Erythroblast (primary cell): ENCODE measurements at places on chromosomes 16 and 17.
A peak's percentile ranks its signal among the peaks of the same experiment; 100 is the strongest.

DNA sequence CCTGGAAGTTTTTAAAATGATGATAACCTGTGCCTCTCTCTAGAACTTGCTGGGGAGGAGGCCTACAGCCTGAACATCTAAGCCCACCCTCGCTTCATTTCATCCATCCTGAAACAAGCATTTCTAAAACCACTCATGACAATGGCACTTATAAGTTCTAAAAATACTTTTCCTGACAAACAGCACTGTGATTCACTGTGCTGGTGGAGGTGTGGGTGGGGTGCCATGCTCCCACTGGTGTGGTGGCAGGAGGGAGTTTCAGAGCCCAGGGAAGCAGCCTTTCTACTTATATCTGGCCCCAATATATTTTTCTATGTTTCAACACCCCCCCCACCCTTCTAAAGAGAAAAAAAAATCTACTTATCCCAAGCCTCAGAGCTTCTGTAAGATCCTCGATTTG, 52.6 kb downstream of the RAB11FIP4 start:
- no peak for DNase-seq

GRCh38 chr16:86403085-86403484, 107.2 kb upstream of the FOXF1 start:
- no peak for DNase-seq

DNA sequence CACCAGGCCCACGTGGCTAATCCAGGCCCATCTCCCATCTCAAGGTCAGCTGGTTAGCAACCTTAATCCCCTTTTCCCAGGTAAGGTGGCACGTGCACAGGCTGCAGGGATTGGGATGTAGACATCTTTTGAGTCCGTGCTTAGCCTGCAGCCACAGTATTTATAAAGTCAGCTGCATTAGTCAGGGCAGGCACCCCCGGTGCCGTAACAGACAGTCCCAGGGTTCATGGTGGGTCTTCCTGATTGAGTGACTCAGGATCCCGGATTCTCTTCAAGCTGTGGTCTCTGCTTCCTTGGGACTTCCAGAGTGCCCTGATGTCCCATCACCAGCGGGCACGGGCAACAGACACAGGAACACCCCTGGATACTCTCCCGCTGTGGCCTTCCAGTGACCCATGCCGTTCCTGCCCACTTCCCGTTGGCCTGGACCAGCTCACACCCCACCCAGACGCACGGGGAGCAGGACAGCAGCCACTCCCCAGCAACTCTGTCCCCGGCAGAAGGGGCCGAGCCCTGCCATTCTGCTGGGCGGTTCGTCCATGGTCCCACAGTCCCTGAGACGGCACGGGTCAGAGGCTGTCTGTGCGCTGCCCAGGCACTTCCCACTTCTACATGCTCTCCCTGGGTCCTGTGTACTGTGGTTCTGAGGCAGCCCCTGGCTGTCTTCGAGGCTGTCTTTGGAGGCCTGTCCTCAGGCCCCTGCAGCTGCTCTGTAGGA, 248.6 kb upstream of the GSE1 start:
- DNase-seq, result no peak

DNA sequence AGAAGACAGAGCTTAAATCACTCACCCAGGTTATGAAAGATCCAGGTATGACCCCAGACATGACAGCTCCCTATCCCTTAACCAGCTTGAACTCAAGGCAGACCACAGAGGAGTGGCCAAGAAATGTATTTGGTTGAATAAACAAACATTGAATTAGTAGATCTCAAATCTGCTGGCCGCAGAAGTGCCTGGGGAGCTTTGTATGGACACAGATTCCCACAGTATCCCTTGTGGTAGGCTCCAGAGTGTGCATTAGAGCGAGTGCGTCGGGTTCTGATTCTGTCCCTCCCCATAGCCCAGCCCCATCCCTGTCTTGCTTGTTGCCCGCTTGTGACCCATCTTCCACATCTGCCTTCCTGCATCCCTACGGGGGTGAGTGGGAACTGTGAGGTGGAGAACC, 118.8 kb upstream of the FOXF1 start:
- DNase-seq, result no peak

GRCh38 chr17:60908324-60908723, 230.7 kb downstream of the BCAS3 start:
- no peak for DNase-seq

DNA sequence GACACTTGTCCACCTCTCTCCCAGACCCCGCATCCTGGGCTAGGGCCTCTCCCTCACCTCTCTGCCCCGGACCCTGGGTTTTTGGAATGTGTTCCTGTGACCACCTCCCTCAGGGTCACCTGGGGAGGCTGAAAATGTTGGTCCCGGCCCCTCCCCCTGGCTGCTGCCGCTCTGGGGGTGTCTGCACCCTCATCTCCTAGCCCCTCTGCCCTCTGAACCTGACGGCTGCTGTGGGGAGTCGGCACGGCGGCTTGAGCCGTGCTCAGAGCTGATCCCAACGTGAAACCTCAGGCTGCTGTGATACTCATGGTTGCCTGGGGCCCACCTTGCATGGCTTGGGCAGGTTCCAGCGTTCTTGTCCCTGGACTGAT, 42.8 kb downstream of the ADCY7 start:
- no peak for DNase-seq

DNA sequence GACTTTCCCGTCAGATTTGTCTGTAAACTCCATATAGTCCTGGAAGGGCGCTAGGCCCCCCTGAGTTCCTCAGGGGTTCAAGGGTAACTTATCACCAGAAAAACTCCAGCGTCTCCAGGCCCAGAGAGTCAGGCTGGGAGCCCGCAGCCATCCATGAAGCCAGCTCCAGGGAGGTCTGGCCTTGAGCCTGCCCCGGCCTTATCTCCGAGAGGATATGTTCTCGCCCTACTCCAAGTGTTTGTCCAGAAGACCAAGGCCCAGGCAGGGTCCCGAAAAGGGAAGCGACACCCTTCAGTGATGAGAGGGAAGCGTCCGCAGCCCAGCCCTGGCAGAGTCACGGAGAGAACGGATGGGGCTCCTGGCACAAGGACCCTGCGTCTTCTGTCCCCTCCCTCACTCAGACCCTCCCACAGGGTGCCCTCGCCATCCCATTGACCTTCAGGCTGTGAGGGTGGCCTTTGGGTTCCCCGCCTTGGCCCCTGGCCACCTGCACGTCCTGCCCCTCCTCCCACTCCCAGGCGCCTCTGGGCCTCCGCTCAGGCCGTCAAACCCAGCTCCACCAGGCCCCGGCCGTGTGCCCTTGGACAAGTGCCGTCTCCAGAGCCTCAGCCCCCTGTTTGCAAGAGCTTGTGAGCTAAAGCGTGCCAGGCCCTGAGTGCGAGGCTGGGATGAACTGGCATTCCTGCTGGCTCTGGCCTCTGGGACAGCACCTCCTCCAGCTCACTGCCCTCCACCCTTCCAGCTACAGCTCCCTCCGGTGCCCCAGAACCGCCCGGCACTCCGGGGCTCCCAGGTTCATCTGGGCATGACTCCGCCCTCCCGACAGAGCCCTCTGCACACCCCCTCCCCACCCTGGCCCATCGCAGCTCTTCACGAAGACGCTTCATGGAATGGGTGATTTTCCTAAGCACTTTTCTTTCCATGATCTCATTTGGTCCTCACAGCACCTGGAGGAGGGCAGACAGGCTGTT, 83.4 kb downstream of the ZDHHC7 start:
- no peak for DNase-seq

DNA sequence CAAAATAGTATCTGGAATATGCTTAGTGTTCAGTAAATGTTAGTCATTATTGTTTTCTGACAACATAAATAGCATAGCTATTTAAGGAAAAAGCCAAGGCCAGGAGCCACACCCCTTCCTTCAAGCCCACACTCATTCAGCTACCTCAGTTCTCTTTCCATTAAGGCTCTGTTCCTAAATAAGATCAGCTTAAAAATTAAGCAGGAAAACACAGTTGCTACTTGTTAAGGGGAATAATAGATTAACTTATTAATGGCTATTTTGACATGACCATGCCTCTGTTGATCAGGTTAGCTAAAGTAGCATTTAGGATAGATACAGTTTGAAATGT, 158.1 kb downstream of the CHD9 start:
- no peak for DNase-seq

DNA sequence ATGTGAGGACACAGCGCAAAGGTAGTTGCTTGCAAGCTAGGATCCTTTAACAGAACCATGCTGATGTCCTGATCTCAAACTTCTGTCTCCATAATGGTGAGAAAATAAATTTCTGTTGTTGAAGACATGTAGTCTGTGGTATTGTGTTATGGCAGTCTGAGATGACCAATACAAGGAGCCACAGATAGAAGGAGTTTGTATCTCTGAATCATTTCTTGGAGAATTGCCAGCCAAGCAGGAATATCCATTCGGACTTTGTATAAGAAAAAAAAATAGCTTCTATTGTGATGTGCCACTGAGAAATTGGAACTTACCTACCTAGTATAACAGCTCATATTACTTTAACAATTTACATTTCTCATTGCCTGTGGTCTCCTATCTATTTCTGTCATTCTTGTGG, 447.6 kb upstream of the CA10 start:
- no peak for DNase-seq

DNA sequence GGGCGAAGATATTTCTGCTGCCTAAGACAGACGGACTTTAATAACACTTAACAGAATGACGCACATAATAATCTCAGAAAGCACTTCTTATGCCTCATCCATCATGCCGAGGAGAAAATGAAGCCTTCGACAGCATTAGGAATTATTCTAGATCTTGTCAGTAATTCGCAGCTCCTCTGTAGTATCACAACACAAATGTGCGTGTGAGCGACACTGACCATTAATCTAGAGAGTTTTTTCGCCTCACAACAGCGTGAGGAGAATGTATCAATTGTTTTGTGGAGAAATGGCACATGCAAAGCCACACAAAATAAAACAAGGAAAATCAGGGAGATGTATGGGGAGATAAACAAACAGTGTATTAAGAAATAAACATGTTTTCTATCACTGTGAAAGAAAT, 410.2 kb upstream of the PSMD7 start:
- no peak for DNase-seq

GRCh38 chr16:51538707-51539498, 387.8 kb upstream of the SALL1 start:
- no peak for DNase-seq

DNA sequence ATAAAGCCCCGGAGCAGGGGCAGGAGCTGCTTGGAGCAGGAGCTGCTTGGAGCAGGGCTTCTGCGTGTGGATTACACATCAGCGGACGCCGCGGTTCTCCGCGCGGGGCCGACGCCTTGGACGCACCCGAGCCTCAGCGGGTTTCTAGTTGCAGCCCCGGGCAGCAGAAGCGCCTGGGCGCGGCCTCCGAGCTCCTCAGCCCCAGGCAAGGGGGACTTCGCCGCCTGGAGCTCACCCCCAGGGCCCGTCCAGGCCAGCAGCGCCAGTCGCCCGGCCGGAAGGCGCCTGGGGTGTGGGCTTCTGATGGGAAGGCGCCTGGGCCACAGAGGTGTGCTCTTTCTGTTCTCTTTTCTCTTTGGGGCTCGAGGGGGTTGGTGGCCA, 6.3 kb downstream of the FOXF1 start:
- DNase-seq, result no peak

DNA sequence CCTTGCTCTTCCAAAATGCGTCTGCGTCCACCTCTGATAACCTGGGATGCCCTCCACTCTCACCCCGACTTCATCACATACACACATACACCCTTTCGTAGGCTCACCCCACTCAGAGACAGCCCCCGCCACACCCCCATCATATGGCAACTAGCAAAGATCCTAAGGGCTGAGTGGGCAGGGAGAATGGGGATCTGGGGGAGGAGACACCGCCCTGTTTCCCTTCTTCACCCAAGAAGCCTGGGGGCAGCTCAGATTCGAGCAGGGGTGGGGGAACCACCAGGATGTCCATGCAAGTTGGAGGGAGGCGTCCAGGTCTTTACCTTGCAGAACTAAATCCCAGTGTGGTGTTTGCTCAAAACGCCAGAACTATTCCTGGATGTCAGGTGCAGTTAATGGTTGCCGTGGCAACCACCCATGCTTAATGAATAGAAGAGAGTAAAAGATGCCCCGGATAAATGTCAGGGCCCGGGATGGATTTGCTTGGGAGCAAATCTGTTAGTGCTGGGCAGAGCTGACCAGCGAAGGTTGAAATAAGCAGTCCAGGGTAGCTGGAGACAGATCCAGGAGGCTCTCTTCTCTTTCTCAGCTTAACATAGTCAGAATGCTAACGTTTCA, 72.8 kb downstream of the CACNG3 start:
- no peak for DNase-seq

- DNase-seq, result peak; percentile 56
Observed at GRCh38 chr16:69105501-69106361, at the start of gene HAS3. HAS3 (plus strand) TSS chr16:69105653; CDS start chr16:69109396, 3,743 bp downstream.

GRCh38 chr16:4726616-4727015, 7.5 kb downstream of the ANKS3 start:
- no peak for DNase-seq

GRCh38 chr16:12637002-12637401, 166.7 kb downstream of the CPPED1 start:
- no peak for DNase-seq

DNA sequence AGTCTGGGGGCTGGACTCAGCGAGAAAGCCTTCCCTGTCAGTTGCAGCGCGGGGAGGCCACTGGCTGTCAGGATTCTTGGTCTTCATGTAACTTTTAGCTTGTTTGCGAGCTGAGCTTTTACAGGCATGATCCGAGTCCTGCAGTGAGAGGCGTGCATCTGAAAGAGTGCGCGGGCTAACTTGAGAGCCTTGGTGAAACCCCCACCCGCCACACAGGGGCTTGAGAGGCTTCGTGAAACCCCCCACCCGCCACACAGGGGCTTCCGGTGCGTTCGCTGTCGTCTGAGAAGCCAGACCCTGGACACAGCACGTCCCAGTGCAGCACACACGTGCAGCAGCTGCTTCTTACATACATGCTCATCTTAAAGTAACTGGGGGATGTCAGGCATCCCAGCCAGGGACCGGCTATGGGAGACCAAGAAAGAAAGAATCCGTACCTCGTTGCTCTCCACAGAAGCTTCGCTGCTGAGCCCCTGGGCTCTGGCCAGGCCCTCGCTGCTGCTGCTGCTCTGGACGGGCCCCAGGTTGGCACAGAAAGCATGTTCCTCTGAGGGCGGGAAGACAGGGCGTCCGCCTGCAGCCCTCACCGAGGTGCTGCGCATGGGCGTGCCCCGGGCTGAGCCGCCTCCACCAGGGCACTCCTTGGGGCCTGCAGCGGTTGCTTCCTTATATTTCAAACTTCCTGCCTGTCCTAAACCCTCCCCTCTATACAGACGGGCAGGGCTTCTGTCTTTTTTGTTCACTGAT, 7.8 kb downstream of the NUDT16L1 start:
- DNase-seq, result no peak
